ENCODE measurements at places on chromosomes 7 and 10.

DNA sequence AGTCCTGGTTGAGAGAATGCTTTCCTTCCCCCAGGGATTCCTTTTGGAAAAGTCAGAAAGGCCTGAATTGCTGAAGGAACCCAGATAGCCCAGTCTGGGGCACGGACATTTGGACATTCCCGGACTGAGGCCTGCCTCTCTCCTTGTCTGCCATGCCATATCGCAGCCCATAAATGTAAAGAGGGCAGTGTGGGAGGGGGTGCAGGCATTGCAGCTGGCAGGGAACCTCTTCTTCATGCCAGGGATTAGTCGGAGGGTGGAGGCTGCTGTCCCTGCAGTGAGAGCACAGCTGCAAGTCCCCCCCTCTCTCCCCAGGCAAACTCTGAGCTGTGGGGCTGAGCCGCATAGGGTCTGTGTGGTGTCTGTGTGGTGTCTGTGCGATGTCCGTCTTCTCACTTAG lies 486.0 kb upstream of the MKI67 start:
- DNase-seq: no peak

- no peak for DNase-seq
Observed at GRCh38 chr10:86663576-86664339, 4.6 kb upstream of the LDB3 start.

DNA sequence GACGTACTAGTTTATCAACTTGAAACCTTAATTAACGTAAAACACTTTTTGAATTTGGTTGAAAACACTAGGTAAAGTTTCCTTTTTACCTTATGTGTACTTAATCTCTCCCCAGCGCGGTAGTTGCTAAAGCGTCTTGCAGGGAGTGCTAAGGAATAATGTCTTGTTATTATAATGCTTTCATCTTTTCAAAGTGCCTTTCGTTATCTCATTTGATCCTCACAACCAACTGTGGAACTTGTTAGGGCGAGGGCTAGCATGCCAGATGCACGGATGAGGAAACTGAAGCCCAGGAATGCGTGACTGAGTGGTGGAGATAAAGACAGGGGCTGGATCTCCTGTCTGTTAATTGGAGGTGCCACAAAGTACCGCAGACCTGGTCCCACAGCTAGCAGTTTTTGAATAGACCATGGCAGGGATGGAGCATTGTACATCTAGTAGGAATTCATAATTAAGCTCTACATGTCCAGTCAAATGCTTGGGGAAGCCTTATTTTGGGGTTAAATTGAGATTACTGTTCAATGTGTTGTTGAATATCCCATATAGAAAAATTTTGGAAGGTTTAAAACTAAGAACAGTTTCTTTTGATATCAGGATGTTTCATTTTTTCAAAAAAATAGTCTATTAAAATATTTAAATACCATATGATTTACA lies 234.3 kb downstream of the SH2D4B start:
- DNase-seq: no peak

DNA sequence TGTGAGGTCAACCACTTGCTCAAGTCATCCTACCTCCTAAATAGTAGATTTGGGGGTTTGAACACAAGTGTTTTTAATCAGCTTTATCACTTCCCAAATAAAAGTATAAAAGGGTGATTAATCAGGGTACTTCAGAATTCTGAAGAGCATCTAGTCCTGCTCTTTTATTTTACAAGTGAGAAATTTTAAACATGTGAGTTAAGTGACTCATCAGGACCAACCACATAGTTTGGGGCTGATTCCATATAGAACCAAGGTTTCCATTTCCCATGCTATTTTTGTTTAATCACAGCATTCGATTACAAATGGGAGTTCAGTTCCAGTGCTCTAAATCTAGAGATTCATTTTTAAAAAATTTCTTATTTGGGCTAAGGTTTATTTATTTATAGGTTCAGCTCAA lies 113.4 kb downstream of the GPR158 start:
- DNase-seq: no peak

DNA sequence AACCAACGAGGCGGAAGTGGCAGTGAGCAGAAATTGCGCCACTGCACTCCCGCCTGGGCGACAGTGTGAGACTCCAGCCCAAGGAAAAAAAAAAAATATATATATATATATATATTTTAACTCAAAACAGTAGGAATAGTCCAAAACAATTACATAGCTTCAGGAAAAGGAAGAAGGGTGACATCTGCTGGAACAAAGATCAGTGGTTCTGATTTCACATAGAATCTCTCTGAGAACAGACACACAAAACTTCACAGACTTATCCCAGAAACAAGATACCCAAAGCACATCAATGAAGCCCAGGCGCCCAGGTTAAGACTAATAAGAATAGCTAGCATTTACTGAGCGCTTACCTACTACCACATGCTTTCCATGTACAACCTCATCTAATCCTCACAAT lies 45.0 kb downstream of the DNMBP start:
- DNase-seq: no peak

GRCh38 chr7:95527776-95528250 lies 42.1 kb downstream of the ASB4 start:
- DNase-seq: no peak

Data from NCI-H774 (cell line).